ENCODE measurements at places on chromosomes 3 and 15.
A peak's percentile ranks its signal among the peaks of the same experiment; 100 is the strongest.

DNA sequence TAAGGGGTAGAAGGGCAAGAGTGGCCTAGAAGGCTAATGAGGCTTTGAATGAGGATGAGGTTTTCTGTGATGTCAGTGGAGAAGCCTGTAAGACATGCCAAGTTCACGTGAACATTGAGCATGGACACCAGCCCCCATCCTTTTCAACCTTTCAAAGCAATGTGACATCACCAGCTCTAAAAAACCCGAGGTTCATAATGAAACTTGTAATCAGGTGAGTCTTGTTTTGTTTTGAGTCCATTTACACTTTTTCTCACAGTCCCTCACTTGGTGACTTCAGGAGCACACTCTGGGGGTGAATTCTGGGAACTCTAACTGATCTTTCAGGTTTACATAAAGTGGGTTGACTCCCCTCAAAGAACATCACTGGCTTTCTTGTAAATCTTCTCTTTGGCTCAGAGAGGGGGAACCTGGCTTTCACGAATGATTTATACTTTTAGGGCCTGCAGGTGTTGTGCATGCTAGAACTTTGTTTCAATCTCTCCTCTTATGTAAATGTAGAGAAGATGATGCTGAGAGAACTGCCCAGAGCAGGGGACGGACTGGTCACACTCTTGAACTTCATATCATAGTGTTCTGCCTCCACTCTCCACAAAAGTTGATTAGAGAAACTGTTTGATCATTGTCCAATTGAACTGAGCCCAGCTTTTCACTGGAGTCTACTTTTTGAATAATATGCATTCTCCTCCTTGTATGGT lies 224.7 kb upstream of the SATB1 start:
- DNase-seq = no peak

- peak; percentile 46 for DNase-seq
Observed at GRCh38 chr15:48566668-48567067, 78.8 kb downstream of the FBN1 start.

GRCh38 chr3:71360764-71361163 lies 222.8 kb downstream of the FOXP1 start:
- DNase-seq = no peak

- peak; percentile 27 for DNase-seq
Observed at GRCh38 chr15:43792761-43793476, 799 bp downstream of the SERF2 start.

DNA sequence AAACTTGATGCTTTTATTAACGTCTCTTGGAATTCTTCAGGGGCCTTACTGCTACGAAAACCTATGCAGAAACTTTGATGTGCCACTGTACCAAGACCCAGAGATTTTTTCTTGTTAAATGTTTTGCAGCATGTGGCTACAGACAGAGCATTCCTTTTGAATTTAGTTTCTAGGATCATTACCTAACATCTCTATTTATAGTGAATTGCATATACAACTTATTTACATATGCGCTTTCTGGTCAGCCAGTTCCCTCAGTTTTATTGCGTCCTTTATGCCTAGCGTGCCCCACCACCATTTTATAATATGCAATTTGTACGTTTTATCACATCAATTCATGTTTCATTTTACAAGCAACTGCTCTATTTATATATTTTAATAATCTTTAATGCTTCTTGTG lies 46.2 kb upstream of the AGTR1 start:
- DNase-seq = no peak

- no peak for DNase-seq
Observed at GRCh38 chr15:83282141-83282540, 2.3 kb downstream of the BNC1 start.

- no peak for DNase-seq
Observed at GRCh38 chr15:48653913-48654670, 8.6 kb upstream of the FBN1 start.

- no peak for DNase-seq
Observed at GRCh38 chr15:50880651-50881114, 27.8 kb upstream of the AP4E1 start.

- peak; percentile 52 for DNase-seq
Observed at GRCh38 chr15:27382361-27383025, 411.5 kb downstream of the GABRG3 start.

GRCh38 chr15:75682181-75683135 lies 30.2 kb downstream of the CSPG4 start:
- no peak for DNase-seq

DNA sequence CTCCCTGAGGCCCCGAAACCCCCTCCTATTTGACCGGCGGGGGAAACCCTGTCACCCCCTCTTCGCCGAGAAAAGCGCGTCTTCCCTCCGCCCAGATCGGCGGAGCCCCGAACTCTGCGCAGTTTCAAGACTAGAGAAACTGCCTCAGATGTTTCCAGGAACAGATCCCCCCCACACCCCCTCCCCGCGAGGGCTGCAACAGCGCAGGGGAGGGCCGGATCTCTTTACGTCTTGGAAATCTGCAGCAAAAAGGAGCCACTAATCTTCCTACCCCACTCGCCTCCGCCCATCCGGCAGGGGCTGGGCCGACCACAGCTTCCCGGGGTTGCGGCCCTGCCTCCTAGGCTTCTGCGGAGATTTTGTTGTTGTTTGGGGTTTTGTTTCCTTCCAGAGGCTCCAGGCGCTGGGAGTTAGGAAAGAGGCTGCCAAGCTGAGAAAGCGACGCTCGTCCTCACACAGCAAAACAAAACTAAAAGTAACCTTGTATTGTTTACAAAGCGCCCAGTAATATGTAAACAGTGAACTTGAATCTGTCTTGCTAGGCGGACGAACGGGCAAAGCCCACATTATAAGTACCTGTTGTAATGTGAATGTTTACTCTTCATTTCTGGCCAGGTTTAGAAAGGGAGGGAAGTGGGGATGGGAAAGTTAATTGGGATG lies 2.2 kb downstream of the FOXB1 start:
- peak; percentile 66 for DNase-seq

DNA sequence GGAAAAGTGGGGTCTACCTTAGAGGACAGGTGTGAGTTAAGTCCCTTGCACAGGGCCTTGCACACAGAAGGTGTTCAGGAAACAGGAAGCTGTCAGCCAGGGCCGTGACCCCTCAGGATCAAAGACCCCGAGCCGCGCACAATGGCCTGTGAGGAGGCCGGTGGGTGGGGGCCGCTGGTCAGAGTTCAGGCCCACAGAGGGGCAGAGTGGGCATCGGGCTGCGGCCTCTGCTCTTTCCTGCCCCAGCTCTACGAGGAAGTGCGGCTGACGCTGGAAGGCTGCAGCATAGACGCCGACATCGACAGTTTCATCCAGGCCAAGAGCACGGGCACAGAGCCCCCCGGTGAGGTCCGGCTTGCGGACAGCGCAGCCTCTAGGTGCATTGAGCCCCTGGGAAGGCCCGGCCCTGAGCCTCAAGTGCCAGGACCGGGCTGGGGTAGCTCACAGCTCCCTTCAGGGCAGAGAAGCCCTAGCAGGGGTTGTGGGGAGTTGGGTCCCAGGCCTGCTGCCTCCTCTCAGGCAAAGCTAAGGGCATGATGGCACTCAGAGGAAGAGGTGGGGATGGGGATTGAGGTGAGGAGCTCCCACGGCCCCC lies 37.2 kb downstream of the PSTPIP1 start:
- DNase-seq = peak; percentile 18

DNA sequence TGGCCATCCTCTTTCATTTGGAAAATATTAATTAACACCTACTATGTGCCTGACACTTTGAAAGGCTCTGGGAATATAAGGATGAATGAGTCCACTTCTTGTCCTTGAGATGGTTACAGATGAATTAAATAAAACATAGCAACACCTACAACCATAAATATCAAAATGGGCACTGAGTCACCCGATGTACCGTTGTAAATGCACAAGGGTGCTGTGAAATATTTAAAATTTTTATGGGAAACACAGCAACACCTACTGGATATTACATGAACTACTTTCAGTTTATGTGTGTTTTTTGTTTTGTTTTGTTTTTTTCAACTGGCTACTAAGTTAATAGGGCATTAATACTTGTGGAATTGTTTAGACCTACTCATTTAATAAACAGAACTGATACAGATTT lies 239.0 kb upstream of the NAALADL2 start:
- DNase-seq = no peak

GRCh38 chr3:190990898-190991297 lies 128.4 kb upstream of the GMNC start:
- no peak for DNase-seq

- DNase-seq = no peak
Observed at GRCh38 chr3:39753391-39753790, 56.0 kb upstream of the MYRIP start.

DNA sequence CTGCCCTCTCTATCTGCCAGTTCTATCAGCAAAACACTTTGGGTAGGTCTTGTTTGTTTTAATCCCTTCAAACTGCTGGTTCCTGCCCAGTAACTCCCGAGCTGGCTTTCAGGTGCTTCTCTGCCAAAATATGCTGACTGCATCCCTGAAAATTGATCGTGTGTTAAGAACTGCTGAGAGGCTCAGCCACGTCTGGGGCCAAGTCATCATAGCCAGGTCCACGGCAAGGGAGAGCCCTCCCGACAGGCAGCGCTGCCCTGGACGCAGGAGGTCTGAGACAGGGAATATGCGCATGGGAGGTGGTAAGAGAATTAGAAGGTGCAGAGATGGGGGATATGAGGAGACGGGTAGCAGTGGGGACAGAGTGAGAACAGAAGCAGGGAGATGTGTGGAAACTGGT lies 179.7 kb upstream of the TOPAZ1 start:
- no peak for DNase-seq

All from right hindlimb (tissue), 1 donor.